ENCODE measurements at places on chromosomes 16 and 17.

DNA sequence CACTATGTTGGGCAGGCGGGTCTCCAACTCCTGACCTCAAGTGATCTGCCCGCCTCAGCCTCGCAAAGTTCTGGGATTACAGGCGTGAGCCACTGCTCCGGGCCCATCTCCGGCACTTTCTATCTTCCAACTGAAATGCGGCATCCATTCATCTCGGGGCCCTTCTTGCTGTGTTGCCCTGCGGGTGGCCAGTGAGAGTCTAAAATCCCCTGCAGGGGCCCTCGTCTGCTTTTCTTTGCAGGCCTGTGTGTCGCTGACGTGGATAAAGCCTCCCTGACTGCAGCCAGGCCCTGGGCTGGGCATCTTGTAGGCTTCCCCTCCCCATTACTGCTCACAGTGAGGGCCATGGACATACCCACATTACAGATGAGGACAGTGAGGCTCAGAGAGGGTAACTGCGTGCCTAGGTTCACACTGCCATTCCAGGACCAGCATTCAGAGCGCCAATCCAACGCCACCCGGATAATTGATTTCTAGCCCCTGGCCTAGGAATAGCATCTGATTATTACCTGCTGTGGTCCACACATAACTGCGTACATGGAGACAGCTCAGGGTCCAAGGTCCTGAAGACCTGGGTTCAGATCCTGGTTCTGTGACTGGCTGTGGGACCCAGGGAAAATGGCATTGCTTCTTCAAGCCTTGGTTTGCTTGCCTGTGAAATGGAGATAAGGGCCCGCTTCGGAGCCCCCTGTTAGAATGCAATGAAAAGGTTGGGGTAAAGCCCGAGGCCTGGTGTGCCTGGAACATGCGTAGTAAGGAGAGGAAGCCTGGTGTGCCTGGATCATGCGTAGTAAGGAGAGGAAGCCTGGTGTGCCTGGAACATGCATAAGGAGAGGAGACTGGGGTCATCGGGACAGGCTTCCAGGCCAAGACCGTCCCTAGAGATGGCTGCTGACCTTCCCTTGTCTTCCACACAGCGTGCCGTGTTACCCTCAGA is 25.0 kb downstream of the CRISPLD2 start:
- no peak for DNase-seq

GRCh38 chr17:60640503-60640902 is 37.1 kb upstream of the BCAS3 start:
- DNase-seq: no peak

DNA sequence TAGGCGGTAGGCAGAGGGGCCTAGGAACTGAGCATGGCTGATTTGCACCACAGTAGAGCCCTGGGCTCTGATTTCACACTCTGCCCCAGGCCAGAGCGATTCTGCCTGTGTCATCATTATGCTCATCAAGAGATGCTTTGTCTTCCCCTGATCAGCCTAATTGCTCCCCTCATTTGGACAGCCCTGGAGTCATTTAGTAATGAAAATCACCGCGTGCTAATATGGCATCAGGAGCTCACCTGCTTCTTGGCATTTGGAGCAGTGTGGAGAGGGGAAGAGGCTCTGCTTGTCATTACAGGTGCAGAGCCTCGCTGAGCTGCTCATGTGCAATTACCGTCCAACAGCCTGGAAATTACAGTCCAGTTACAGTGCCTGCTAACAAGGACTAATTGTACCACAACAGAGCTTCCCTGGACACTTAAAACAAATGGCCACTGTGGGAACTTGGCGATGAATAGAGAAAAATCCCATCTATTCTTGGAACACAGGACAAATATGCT is 157.1 kb upstream of the WSCD1 start:
- DNase-seq: no peak

GRCh38 chr16:50838885-50839284 is 97.0 kb downstream of the CYLD start:
- no peak for DNase-seq

- no peak for DNase-seq
Measured at GRCh38 chr17:17413215-17413792, 63.5 kb upstream of the MED9 start.

GRCh38 chr16:2429771-2430663 is 770 bp downstream of the CCNF start:
- no peak for DNase-seq

DNA sequence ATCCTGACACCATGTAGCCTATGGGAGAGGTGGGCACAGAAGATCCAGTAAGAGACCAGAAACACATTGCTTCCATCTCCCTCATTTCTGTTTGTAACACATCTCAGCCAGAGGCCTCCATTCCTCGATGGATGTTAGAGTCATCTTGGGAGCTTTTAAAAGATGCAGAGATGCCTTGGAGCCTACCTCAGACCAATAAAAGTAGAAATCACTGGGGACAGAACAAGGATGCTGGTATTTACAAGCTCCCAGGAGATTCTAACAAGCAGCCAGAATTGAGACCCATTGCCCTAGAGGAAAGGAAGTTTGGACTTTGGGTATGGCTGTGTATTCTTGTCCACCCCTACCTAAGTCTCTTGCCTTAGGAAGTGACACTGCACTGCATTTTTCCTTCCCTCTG is 40.8 kb downstream of the HS3ST3A1 start:
- no peak for DNase-seq

DNA sequence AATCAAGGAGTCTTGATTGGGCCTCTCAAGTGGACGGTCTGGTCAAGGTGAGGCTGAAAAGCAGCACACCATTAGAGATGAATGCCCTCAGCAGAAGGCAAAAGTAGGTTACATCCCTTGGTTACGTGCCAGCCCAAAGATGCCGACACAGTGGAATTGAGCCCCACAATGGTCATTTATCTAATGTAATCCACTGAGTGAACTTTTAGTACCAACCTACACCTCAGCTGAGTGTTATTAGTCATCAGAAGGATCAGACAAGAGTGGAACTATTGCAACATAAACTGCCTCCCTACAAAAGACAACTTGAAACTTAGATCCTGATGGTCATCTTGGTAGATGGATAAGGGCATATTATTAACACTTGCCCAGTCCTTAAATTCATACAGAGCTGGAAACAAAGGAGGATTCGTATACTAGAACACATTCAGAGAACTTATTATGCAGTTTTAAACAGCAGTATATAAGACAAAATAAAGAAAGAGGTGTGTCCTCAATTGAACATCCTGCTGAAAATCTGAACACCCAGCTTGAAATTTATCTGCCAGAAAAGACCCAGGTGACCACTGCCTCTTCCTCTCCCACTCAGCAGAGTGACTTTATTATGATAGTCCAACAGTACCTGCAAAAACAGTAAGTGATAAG is 2.8 kb downstream of the DCUN1D3 start:
- DNase-seq: no peak

DNA sequence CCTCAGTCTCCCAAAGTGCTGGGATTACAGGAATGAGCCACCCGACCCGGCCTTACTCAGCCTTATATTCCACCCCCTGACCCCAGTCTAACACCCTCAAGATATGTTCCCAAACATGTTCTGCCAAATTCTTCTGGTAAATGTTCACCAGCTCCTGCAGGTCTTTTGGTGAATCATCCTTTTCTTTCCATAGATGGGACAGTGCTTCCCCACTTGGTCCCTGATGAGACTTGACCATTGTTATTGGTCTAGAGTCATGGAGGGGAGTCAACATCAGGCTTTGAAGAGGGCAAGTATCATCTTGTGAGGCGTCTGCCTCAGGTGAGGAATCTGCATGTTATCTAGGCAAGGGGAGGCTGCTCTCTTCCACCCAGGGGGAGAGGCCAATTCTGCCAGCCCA is 10.4 kb upstream of the RUNDC3A start:
- DNase-seq: no peak

GRCh38 chr17:31724026-31724425 is 135.0 kb downstream of the COPRS start:
- DNase-seq: no peak

GRCh38 chr16:84643180-84643583 is 5.1 kb upstream of the KLHL36 start:
- DNase-seq: no peak

- no peak for DNase-seq
Measured at GRCh38 chr17:39607851-39608130, at the start of gene NEUROD2. TSS of gene NEUROD2 (minus strand) at chr17:39607920. CDS start at chr17:39606599, 1,321 bp downstream.

- DNase-seq: no peak
Measured at GRCh38 chr16:1916640-1916990, 1.6 kb downstream of the HS3ST6 start.

DNA sequence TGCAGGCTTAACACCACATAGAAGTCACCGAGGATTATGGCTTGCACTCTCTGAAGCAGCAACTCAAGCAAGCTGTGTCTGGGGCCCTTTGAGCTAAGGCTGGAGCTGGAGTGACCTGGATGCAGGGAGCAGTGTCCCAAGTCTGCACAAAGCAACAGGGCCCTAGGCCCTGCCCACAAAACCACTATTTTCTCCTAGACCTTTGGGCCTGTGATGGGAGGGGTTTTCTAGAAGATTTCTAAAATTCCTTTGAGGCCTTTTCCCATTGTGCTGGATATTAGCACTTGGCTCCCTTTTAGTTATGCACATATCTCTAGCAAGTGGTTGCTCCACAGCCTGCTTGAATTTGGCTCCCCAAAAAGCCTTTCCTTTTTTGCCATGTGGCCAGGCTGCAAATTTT is 44.5 kb downstream of the KCNJ16 start:
- DNase-seq: no peak

DNA sequence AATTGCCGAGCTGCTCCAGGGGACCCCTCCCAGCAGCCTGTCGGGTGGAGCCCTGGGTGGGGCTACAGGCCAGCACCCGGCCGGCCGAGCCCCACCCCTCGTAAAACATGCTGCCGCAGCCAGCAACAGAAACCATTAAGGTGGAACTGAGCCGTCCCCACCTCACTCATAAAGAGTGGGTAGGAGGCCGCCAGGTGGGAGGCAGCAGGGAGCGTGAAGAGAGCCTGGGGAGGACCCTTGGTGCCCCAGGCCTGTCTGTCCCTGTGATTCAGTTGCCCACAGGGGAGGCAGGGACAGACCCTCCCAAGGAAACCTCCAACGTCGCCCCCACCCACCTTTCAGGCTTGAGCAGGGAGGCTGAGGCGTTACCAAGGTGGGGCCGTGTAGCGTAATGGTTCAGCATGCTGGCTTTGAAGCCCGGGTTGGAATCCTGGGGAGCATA is 8.4 kb downstream of the FOXN1 start:
- DNase-seq: no peak

GRCh38 chr17:40791787-40792436 is 7.8 kb downstream of the KRT28 start:
- no peak for DNase-seq

- DNase-seq: no peak
Measured at GRCh38 chr17:6172642-6173330, 102.6 kb downstream of the WSCD1 start.

- DNase-seq: no peak
Measured at GRCh38 chr17:49000943-49001342, 3.8 kb downstream of the IGF2BP1 start.

- DNase-seq: no peak
Measured at GRCh38 chr17:36205637-36206485, 5.0 kb upstream of the CCL4L2 start.

- no peak for DNase-seq
Measured at GRCh38 chr17:14306596-14306995, 5.7 kb downstream of the HS3ST3B1 start.

GRCh38 chr17:521183-521525 is 168.5 kb upstream of the RPH3AL start:
- DNase-seq: no peak

DNA sequence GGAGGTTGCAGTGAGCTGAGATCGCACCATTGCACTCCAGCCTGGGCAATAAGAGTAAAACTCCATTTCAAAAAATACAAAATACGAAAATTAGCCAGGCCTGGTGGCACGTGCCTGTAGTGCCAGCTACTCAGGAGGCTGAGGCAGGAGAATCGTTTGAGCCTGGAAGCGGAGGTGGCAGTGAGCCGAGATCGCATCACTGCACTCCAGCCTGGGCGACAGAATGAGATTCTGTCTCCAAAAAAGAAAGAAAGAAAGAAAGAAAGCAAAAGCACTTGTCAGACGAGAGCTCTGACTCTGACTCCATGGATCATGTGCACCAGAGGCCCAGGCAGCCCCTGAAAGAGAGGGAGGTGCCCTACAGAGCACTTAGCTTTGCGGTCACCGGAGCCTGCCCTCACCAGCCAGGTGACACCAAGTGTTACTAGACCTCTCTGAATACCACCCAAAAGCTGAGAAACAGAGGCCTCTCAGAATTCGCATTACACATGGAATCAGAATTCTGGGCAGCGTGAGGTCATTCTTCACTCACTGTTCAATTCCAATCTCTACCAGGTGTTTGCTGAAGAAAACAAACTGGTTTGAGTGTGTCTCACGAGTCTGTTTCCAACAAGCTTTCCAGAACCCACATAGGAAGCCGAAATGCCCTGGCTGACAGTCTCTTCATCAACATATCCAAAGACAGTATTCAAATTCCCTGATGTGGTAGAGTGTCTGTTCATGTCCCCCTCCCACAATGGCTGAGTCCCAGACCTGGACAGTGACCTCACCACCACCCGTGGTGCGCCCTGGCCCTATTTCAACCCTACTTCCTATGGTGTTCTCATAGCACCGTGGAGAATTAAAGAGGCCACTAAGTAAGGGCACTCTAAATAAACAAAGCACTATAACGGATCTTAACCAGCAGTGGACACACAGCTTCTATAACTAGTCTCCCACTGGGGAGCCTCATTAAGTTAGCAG is 1.5 kb downstream of the FLCN start:
- DNase-seq: no peak

GRCh38 chr16:52398021-52398420 is 148.9 kb downstream of the TOX3 start:
- DNase-seq: no peak

DNA sequence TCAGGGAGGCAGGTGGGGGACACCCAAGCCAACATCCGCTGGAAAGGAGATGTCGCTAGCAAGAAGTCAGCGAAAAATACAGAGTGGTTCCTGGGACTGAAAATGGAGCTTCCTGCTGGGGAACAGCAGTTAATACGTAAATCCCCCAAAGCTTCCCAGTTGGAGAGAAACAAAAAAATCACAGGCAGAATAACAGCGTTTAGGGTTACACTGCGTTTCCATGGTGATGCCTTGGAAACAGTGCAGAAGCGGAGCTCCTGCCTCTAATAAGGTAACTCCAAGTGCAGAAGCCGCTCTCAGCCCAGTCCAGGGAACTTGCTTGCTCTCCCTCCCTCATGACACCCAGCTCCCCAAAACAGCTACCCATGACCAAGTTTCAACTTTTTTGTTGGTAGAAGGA is 73.4 kb downstream of the PLD6 start:
- no peak for DNase-seq

DNA sequence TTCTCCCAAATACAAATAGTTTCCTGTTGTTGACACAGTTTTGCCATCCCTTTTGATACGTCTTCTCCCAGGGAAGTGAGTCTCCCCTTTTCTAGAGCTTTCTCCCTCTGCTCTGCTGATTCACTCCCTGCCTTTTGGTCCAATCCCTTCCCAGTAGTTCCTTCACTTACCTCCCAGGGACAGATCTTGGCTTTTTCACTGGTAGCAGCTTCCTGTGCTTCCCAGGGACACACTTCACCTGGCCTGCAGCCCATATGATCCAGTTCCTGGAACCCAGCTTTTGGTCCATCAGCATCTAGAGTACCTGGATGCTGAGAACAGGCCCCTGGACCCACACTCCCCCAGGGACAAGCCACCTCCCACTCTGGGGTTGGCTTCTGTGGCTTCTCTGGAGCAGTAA is 15.8 kb downstream of the GPR179 start:
- DNase-seq: no peak
